ENCODE measurements at places on chromosomes 4 and X.

DNA sequence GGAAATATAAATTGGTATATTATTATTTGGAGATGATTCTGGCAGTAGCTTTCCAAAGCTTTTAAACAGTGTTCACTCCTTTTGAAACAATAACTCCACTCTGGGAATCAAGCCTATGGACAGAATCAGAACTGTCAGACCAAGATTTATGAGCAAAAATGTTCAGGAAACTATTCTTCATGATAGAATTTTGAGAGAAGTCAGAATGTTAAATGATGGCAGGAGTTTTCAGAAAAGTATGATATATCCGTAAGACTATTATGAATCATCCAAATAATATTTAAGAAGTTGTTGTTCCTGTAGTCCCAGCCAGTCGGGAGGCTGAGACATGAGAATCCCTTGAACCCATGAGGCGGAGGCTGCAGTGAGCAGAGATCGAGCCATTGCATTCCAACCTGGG, 50.5 kb upstream of the ADGRG2 start:
- DNase-seq = no peak

- DNase-seq = no peak
Observed at GRCh38 chr4:185518069-185518468, 17.2 kb downstream of the PDLIM3 start.

- no peak for DNase-seq
Observed at GRCh38 chrX:45818913-45819312, 618.2 kb upstream of the DIPK2B start.

- no peak for DNase-seq
Observed at GRCh38 chrX:40035726-40036125, 62.0 kb downstream of the BCOR start.

DNA sequence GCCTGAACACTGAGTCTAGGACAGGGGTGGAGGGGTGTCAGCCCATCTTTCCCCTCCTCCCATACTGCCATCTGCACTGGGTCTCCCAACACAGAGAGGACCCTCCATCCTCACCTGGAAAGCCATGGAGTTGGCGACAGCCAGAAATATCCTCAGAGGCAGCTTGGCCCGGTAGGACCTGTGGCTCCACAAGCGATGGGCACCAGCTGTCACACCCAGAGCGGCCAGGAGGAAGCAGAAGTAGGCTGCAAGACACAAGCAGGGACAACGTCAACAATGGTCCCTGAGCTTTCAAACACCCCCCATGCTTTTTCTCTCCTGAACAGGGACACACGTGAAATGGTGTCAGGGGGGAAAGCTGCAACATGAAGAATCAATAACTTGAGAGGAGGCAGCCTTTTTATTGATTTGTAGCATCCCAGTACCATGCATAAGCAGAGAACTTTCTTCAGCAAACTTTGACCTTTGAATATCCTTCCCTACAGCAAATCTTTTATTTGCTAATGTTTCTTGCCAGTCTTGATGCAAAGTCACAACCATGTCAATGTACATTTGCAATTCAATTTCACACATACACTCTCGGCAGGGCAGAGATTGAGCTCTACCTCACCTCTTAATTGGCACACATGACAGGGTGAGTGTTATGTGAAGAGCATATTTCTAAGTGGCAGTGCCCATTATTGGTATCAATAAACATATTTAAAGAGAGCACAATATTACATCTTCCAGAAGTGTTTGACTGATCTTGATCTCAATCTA, 93.2 kb downstream of the SCD5 start:
- DNase-seq = no peak

DNA sequence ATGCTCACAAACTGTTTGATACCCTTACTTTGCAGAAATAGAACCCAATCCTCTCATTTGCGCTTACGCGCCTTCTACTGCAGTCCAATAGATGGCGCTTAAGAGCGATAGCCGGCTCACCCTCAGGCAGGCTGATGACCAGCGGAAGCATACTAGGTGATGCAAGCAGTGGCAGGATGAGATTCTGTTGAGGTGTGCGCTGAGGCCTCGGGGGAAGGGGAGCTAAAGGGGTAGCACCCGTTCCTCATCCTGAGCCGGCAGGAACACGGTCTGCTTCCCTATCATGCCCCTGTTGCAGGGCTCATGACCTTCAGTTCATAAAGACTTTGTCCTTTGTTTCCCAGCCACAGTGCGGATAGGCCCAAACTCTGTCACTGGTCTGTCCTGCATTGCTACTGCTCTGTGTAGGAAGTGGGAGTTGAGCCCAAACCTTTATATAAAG, 628.9 kb downstream of the TLL1 start:
- no peak for DNase-seq

DNA sequence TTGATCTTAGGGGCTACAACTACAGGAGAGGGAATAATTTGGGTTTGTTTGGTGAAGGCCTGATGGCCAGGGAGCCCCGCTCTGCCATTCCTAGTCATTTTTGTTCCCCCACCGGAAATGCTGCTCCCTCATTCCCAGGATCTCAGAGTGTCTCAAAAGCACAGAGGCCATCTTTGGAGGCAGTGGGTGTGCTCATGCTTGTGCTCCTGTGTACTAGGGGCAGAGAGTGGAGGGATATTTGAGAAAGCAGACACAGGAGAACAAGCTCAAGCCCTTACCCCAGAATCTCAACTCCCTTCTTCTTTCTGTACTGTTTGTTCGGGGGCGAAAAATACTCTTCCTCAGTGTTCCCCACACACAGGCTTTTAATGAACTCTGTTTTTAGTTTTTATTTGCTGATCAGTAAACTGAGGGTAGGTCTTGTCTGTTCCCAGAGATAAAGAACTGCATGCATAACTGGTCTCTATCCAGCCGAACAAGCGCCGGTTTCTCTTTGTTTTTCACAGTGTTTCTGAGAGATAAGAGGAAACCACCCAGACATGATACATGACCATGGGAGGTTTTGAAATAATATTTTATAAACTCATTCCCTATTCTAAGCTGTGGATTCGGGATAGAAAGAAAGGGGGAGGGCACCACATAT, 32.9 kb upstream of the XK start:
- DNase-seq = no peak

- peak; percentile 48 for DNase-seq
Observed at GRCh38 chr4:76948443-76949275, 893 bp upstream of the SEPTIN11 start.

GRCh38 chr4:176894498-176894897, 101.8 kb upstream of the VEGFC start:
- no peak for DNase-seq

GRCh38 chr4:99945718-99946355, 581 bp downstream of the DNAJB14 start:
- no peak for DNase-seq

DNA sequence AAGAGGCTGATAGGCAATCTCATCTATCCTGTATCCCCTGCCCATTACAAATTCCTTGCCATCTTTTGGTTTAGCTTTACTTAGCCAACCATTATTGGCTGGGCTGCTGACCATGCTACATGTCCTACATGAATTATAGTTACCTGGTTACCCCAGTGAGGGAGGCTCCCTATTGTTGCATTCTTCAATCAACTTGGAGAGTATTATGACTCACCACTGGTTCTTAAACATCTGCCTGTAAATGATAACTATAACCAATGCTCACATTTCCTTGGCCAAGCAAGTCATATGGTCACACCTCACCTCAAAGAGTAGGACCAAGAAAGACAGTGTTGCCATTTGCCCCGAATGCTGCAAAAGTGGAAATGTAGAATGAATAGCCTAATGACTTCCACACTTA, 297.6 kb downstream of the IL15 start:
- DNase-seq = no peak

DNA sequence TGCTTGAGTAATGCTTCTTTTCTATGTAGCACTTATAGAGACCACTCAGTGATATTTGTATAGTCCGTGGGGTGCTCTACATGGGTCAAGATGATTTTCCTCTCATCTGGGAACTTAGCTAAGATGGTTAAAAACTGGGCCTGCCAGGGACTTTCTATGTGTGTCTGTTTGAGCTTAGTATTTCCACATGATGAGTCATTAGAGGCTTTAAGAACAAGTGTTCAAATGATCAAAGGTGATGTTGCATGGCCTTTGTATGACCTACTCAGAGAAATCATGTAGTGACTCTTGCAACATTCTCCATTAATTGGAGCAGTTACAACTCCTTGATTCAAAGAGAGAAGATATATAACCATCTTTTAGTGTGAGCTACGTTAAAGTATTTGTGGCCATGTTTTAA, 1480.5 kb upstream of the IGFBP7 start:
- no peak for DNase-seq

DNA sequence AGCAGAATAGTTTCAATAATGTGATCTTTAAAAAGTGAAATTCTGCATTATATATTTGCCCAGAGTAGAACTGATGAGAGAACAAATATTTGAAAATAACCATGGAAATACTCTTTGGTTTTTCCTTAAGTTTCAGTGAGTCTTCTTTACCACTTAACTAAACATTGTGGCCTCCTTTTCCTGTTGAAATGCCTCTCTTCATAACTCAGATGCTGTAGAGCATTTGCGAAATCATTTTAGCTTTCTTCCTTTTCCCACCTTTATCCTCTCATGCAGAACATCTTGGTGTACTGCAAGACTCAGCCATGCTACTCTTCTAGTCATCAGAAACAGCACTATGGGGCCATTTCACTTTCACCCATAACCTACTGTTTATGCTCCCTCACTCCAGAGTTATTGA, 48.2 kb downstream of the CASK start:
- no peak for DNase-seq

DNA sequence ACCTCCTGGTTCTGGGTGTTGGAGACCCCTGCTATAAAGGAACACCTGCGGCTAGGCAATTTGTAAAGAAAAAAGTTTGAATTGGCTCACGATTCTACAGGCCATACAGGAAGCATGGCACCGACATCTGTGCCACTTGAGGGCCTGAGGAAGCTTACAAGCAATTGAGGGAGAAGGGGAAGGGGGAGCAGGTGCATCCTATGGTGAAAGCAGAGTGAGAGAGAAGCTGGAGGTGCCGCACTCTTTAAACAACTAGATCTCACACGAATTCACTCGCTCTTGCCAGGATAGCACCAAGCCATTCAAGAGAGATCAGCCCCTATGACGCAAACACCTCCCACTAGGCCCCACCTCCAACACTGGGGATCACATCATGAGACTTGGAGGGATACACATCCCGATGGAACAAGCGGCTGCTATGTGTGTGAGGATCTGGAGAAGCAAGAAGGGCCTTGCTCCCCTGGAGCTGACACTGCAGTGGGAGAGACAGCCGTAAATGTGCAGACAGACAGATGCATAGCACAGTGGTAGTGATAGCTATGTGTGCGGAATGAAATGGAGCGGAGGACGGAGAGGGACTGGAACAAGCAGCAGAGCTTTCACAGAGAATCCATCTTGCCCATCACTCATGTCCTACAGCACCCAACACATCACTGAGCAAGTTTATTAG, 60.7 kb upstream of the HELT start:
- no peak for DNase-seq

DNA sequence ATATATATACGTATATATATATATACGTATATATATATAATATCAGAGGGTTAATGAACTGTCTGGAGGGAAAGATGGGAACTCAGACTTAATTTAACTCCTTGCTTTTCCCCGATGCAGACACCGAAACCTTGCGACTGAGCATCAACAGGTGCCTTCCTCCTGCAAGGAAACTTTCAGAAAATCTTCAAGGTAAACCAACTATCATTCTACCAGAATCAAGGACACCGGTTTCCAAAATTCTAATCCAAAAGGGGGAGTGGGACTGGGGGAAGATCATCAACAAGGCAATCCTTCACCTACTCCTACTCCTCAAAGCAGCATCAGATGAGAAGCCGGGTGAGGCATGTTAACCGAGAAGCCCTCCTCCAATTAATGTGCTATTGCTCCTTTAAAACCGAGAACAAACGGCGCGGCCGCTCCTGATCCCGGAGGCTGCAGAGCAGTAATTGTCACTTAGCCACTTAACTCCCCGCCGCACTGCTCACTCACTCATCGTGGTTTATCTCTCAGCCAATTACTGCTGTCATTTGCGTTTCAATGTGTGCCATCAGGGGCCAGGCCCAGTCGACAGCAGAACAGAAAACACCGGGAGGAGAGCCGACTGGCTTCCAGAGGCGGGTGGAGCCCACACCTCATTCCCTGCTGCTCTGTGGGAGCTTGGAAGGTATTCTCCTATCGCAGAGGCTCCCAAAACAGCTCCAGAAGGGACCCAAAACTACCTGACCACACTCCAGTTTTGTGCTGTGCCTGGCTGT, 61.7 kb downstream of the MAML3 start:
- DNase-seq = no peak

GRCh38 chr4:24971192-24971591, 58.4 kb upstream of the CCDC149 start:
- DNase-seq = no peak

- no peak for DNase-seq
Observed at GRCh38 chrX:572538-573124, 58.0 kb upstream of the SHOX start.

DNA sequence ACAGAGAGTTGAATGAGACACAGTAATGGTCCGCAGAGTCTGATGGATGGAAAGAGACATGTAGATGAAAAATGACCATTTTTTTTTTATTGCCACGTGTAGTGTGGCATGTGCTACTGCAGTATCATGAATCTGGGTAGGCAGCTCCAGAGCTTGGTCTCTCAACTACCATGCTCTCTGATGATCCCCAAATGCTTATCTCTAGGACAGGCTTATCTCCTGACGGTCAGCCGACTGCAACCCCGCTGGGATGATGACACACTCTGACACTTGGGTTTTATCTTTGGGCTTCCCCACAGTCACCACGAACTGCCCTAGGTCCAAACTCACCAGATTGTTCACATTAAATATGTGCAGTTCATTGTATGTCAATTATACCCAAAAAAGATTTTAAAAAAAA, 239.7 kb downstream of the QDPR start:
- no peak for DNase-seq

- no peak for DNase-seq
Observed at GRCh38 chr4:110400086-110400485, 75.9 kb upstream of the ENPEP start.

- DNase-seq = no peak
Observed at GRCh38 chr4:37561803-37562207, 124.4 kb downstream of the RELL1 start.

- no peak for DNase-seq
Observed at GRCh38 chrX:74133156-74133796, 170.7 kb upstream of the ZCCHC13 start.

DNA sequence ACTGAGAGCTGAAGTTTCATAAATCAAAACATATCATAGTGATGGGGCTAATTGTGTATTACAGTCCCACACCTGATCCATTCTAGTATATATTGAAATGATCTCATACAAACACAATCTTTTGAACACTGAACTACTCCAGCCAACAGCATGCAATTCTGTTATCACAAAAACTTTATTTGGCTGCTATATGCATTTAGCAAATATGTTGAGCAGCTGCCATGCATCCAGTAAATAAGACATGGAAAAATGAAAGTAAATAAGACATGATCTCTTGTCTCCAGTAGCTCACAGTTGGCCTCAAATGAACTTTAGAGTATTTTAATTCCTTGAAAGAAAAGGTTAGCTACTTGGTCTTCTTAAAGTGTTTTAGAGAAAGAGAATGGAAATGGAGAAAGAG, 2.1 kb downstream of the AMBN start:
- no peak for DNase-seq
